NCI-H2081 (cell line): ENCODE measurements at places on chromosomes 11 and 22.

- no peak for DNase-seq
Measured at GRCh38 chr22:32684148-32684821, 117.2 kb upstream of the TIMP3 start.

GRCh38 chr11:23944923-23945322, 551.9 kb upstream of the LUZP2 start:
- DNase-seq = no peak

GRCh38 chr11:105821781-105822180, 200.3 kb downstream of the MSANTD4 start:
- no peak for DNase-seq

DNA sequence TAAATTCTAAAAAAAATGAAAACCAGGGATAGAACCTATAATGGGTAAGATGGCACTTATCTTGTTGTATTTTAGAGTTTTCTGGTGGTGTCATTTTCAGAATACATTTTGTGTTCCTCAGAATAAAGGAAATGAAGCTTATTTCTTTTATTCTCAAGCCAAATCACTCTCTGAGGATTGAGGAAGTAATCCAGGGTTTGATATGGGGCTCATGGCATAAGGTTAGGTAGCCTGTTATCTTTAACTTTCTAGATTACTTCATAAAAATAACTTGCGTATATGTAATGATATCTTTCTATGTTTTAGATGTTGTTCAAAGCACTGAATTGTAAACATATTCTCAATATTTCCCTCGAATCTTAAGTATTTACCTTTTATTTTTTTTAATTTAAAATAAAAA, 33.5 kb downstream of the PDE3B start:
- DNase-seq = no peak

GRCh38 chr22:17888855-17889254, 114.6 kb upstream of the BID start:
- DNase-seq = no peak

DNA sequence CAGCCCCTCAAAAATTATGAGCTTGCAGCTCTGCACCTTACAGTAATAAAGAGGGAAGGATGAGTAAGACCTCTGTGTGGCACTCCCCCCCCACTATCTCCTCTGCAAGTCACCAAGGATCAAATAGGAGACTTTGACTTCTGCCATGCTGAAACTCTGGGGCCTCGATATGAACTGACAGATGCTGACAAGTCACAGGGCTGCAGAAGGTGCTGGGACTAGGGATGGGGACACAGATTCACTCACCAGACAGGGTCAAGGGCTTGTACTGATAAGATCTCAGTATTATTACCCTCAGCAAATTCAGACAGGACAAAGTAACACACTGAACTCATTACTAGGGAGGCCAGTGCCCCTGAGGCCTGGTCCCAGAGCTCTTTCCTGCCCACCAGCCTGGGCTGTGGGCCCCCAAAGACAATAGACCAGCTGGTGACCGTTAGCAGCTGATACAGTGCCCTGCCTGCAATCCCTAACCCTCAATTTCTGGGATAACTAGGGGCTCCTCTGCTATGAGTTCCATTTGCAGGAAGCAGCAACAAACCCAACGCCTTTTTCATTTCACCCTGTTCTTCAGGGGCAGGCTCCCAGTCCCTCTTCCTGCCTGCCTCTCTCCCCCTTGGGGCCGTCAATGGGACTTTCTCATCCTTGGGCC, 20.1 kb downstream of the TMPRSS13 start:
- DNase-seq = no peak

GRCh38 chr11:92464822-92465221, 240.2 kb downstream of the FAT3 start:
- peak; percentile 17 for DNase-seq

GRCh38 chr11:44964526-44965209, 14.0 kb upstream of the TP53I11 start:
- no peak for DNase-seq

DNA sequence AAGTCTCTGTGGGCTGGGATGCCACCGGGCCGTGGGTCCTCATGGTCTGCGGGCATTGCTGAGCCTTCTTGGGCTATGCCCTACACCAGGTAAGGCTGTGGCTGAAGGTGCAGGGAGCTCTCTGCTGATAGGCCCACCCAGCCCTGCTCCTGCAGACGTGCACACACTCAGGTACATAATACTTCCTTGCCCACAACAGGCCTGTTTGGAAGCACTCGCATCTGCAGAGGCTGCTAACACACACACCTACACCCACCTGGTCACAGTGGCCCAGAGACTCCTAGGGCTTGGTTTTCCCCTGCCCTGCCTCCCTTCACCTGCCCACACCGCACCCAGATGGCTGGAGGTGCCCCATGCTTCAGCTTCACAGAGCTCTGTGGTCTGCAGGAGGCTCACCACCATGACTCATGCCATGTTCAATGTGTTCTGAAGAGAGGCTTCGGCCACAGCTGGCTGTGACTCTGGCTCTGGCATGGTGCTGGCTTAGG, 72.8 kb upstream of the KCNQ1OT1 start:
- DNase-seq = no peak

DNA sequence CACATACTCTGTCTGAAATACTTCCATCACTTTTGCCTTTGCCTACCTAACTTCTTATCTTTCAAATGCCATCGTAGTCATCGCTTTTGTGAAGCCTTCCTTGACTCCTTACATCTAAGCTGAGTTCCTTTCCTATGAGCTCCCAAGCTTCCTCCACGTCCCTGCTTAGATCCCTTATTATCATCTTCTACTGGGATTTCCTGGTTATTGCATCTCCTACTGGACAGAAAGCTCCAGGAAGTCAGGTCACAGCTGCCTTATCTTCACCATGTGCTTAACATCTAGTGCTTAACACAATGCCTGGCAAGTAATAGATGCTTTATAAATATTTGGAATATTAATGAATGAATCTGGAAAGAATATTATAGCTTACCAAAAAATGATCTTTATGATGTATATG, 5.9 kb downstream of the YPEL4 start:
- DNase-seq = no peak

DNA sequence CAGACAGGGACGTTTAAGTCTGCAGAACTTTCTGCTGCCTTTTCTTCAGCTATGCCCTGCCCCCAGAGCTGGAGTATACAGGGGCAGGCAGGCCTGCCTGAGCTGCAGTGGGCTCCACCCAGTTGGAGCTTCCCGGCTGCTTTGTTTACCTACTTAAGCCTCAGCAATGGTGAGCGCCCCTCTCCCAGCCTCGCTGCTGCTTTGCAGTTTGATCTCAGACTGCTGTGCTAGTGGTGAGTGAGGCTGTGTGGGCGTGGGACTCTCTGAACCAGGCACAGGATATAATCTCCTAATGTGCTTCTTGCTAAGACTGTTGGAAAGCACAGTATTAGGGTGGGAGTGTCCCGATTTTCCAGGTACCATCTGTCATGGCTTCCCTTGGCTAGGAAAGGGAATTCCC, 38.5 kb downstream of the NELL1 start:
- no peak for DNase-seq

DNA sequence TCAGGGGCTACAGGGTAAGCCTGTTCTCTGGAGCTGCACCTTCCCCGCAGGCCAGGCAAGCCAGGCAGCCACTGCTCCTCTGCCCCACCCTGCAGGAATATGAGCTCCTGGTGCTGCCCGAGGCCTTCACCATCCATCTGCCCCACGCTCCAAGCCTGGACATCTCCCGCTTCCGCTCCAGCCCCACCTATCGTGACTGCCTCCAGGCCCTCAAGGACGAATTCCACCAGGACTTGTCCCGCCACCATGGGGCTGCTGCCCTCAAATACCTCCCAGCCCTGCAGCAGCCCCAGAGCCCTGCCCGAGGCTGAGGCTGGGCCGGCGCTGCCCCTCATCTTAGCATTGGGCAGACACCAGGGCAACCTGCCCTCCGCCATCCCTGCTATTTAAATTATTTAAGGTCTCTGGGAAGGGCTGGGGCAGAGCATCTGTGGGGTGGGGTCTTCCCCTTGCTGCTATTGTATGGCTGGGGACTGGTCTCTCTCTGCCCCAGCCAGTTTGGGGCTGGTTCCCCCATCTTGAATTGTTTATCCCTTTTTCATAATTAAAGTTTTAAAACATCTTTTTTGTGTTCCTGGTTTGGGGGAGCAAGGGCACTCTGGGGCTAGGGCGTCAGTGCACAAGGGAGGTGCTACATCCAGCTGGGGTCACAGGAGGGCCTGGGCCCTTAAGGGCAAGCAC, 6.2 kb downstream of the LARGE2 start:
- no peak for DNase-seq

GRCh38 chr11:126154691-126155090, 56.8 kb downstream of the RPUSD4 start:
- DNase-seq = no peak

DNA sequence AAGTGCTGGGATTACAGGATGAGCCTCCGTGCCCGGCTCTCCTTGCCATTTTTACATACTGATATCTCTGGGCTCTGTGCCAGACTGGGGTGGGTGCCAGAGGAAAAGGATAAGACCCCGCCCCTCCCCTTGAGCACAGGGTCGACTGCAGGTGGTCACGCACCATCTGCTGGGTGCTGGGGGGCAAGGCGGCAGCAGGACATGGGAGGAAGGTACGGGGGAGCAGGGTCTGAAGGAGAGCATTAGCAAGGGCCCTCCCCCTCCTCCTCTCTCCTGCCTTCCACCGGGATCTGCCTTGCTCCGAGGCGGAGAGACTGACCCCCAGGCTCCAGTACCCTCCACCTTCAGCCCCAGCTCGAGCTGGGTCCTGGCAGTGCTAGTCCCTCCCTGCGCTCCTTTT, 9.7 kb upstream of the PGA3 start:
- DNase-seq = peak; percentile 24

DNA sequence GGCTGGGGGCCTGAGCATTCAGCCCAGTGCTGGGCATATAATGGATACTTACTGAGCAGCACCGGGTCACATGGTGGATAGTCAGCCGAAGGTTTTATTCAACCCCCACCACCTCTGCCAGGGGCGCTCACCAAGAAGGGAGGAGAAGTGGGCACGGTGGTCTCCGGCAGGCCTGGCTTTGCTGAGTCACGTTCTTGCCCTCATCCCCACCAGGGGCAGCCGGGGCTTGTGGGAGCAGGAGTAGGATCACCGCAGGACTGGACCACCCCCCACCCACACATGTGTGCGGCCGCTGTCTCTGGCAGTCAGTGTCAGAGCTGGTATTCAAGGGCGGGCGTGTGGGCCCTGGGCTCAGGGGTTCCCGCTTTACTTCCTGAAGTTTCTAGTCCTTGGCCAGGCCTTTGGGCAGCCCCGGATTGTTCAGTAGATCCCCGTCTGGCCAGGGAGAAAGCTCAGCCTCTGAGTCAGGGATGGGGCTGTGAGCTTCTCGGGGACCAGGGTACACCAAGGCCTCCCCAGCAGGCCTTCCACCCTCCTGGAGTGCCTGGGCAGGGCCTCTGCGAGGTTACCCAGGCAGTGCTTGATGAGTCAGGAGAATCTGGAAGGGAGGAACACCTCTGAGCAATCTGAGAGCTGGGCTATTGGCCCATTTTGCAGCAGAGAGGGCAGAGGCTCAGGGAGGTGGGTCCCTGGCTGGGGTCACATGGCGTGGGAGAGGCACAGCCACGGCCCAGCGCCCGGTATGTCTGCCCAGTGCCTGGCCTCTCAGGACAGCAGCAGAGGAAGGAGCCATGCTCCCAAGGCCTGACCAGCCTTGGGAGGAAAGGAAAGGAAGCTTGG, 60.6 kb downstream of the RTL6 start:
- no peak for DNase-seq

- DNase-seq = no peak
Measured at GRCh38 chr11:126514061-126514693, 158.7 kb downstream of the ST3GAL4 start.

- no peak for DNase-seq
Measured at GRCh38 chr11:104352036-104352435, 188.1 kb upstream of the PDGFD start.

DNA sequence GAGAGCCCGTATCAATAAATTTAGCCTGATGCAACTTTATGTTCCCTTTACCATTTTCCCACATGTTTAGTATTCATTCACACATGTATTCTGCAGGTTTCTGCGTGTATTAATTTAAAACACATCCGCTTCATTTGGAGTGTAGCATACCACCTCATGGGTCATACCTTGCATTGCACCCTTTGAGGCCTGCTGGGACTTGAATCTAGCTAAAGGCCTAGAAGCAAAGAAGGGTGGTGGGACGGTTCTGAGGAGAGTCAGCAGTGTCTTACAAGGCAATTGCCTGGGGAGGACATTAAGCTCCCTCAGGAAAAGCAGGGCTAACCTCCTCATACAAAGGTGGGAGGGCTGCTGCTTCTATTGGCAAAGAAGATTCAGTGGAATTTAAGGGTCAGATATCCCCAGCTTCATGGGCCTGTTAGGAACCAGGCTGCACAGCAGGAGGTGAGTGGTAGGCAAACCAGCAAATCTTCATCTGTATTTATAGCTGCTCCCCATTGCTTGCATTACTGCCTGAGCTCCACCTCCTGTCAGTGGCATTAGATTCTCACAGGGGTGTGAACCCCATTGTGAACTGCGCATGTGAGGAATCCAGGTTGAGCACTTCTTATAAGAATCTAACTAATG, 15.9 kb upstream of the SNX19 start:
- DNase-seq = no peak

GRCh38 chr22:20881231-20881630, 22.4 kb downstream of the SNAP29 start:
- no peak for DNase-seq

DNA sequence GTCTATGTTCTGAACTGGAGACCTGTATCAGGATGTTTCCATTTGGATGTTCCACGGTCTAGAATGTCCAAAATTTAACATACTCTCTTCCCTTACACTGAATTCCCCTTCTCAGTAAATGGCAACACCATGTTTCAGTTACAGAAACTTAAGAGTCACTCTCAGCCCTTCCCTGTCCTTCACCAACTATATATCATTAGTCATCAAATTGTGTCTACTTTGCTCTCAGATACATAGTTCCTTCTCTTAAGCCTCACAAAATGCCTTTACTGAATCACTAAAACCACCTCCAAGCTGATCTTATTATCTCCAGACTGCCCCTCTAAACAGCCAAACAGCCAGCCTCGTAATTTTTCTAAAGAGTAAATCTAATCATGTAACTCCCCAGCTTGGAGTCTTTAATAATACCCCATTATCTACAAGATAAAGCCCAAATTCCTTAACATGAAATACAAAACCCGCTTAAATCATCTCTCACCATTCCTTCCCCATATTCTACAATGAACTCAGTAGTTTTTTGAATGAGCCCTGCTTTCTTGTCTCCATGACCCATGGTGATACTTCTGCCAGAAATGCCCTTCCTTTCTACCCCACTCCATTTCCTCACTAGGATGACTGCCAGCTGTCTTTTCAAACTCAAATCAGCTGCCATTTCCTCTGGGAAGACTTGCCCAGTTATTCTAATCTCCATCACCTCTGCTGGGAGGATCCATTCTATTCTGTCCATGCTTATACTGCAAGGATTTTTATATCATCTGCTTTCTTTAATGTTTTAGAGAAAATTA, 102.7 kb upstream of the ARHGAP42 start:
- DNase-seq = no peak

GRCh38 chr11:68643585-68643984, 40.8 kb upstream of the GAL start:
- DNase-seq = no peak
